Esophagus squamous epithelium (tissue), 5 donors: ENCODE measurements at places on chromosomes 13 and 19. TPM values are rescaled to one million over a fixed set of nuclear protein-coding genes. Genes with fewer than 3 reads are reported as not detected.

- no peak for DNase-seq
These were observed 147.9 kb downstream of the KATNAL1 start for GRCh38 chr13:30159446-30159839.

DNA sequence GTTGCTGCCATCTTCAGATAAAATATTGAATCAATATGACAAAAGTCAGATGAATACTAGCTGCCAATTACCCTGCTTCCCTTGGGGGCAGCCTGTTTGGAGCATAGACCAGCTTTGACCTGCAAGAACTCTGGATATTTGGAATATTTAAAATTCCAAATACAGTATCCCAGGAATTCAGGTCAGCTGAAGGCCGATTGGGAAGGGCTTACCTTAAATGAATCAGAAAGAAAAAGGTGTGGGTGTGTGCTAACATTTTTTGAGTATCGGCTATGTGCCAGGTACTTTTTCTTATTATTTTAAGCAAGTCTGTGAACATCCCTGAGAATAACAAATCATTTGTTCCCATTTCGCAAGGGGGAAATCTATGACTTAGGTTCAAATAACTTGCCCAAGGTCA, 1.8 kb upstream of the RUBCNL start:
- DNase-seq = no peak

GRCh38 chr13:35129500-35129899, 187.4 kb downstream of the NBEA start:
- no peak for DNase-seq

DNA sequence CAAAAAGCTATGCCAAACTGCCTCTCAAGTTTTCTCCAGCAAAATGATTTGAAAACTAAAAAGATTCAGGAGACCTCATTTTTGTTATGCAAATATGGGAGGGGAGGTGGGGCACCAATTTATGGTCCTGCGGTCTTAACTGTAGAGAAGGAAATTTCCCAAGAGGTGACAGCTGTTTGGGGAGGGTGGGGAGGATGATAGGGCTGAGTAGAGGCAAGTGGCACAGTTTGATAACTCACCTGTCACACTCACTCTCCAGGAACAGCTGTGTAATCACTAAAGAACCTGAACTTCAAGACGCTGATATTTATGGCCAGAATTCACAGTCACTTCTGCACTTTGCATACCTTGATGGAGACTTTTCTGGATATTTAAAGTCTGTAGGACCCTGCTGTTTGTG, 232.9 kb upstream of the STARD13 start:
- no peak for DNase-seq

- no peak for DNase-seq
These were observed 129.1 kb upstream of the SOX1 start for GRCh38 chr13:111937777-111938311.

DNA sequence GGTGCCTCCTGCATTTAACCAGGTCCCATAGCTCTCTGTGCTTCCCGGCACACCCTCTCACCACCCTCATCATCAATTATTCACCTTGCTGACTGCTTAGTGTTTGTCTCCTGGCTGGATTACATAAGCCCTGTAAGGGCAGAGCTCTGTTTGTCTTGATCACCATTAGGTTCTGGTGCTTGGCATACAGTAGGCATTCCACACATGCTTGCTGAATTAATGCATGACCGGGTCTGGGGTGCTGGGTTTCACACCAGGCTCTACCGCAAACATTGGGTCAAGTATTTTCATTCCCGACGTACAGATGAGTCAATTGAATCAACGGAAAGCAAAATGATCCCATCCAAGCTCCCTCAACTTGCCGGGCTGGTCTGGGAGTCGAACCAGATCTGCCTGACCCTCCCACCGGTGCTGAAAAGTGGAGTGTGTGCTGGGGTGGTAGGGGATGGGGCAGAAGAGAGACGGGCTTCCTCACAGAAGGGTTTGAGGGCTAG, 28.5 kb downstream of the VAV1 start:
- no peak for DNase-seq

GRCh38 chr19:19552798-19553197, 14.7 kb downstream of the CILP2 start:
- no peak for DNase-seq

The NXNL1 gene
- not detected for total RNA-seq

The ZNF121 gene
- 32.3 TPM for total RNA-seq
